Cerebellar nuclear complex (tissue), 1 donor: ENCODE measurements at places on chromosomes 2 and 18.

- DNase-seq, result no peak
These were observed 41.3 kb upstream of the ACAA2 start for GRCh38 chr18:49854681-49855080.

- DNase-seq, result no peak
These were observed 69.9 kb downstream of the RTTN start for GRCh38 chr18:70135604-70136003.

- DNase-seq, result no peak
These were observed 28.6 kb downstream of the FEZ2 start for GRCh38 chr2:36569267-36569856.

GRCh38 chr2:42819160-42819559 is 26.8 kb upstream of the HAAO start:
- no peak for DNase-seq

DNA sequence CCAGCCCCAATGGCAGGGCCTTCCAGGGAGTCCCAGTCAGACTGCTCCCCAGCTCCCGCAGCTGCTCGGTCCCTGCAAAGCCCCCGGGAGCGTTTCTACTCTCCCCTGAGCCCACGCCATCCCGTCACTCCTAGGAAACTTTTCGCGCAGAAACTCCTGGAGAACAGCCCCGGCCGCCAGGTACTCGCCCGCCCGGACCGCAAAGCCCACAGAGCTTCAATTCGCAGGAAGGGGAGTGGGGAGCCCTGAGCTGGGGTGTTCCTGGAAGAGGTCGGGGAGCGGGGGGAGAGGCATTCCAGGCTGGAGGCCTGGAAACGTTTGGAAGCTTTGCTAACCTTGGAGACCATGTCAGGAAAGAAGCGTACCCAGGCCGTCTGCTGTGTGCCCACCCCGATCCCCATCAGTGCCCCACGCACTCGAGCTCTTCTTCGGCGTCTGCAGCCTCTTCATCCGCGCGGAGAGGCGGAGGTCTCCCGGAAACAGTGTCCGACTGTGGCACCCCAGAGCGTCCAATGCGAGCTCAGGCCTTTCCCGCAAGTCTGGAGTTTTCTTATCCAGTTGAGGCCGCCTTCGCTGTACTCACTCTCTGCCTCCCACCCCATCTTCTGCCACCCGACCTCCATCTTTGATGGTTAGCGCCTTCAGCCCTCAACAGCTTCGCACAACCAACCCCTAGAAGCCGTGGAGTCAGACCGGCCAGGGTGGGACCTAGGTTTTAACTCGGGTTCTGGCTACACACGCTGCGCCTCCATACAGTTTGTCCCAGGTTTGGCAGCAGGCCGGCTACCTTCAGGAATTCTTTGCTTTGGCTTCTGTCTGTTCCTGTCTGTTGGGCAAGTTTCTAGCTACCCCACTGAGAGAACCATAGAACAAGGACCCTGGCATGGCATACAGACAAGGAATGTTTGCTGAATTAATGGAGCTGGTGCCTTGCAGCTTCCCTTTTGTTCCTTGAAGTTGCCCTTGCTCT is 3.7 kb downstream of the PCGF1 start:
- DNase-seq, result no peak

GRCh38 chr2:39816845-39817244 is 37.8 kb upstream of the THUMPD2 start:
- no peak for DNase-seq

- no peak for DNase-seq
These were observed 29.9 kb upstream of the MMADHC start for GRCh38 chr2:149617476-149617875.

GRCh38 chr2:216516730-216517350 is 18.2 kb downstream of the RPL37A start:
- DNase-seq, result no peak

DNA sequence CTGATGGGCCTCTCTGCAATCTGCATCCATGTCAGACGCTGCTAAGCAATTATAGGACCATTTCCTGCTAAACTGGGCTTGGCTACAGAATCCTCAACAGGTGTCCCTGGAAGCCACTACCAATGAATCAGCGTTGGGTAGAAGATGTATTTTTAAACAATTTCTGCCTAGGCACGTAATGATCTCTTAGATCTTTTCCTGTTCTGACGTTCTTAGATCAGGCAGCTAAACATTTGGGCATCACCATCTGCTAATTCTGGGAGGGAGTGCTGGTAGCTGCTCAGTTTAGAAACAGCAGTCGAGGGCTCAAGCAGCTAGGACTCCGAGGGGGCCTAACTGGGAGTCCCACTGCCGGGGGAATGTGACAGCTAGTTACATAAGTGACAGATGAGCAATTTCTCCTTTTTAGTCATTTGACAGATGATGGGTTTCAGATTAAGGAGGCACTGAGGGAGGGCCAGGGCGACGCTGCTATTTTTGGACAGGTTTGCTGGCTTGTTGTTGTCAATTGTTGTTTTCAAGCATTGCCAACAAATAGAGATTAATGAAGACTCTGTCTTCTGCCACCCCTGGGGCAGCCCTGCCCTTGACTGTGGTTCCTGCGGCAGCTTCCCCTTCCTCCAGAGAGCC is 92.7 kb downstream of the MRO start:
- DNase-seq, result no peak

GRCh38 chr2:204260162-204260877 is 285.0 kb upstream of the PARD3B start:
- DNase-seq, result no peak

GRCh38 chr2:200406379-200406778 is 99.9 kb downstream of the SPATS2L start:
- DNase-seq, result no peak

DNA sequence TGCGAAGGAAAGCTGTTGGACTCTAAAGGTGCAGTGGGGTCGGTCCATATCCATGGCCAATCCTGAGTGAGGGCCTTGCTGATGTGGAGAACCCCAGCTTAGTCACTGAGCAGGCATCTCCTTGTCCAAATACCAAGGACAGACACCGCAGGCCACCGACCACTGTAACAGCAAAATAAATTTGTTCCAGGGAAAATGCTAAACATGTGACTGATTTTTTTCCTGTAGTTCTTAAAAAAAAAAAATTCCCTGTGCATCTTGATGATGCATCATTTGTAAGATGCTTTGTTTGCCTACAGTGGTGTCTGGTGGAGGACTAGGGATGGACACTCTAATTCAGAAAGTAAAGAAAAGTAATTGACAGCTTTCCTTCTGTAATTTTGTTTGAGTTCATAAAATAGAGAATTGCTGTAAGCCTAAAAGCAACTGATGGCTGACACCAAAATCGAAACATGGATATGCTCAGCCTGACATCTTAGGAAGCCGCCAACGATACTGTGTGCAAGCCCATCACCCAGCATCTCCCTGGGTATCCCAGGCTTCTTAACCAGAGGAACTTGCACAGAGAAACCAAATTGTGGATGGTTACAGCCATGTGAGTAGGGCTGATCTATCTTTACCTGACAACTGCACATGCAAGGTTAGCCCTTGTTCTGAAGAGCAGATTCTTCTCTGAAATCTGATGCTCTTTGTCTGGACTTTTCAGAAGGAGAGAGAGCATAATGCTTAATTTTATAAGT is 188.6 kb downstream of the ARL4C start:
- DNase-seq, result no peak

GRCh38 chr2:203973000-203973399 is 36.4 kb downstream of the ICOS start:
- DNase-seq, result no peak

GRCh38 chr2:232493701-232494474 is 6.3 kb upstream of the ECEL1 start:
- no peak for DNase-seq

- DNase-seq, result no peak
These were observed 48.2 kb upstream of the PPM1B start for GRCh38 chr2:44120428-44120827.

DNA sequence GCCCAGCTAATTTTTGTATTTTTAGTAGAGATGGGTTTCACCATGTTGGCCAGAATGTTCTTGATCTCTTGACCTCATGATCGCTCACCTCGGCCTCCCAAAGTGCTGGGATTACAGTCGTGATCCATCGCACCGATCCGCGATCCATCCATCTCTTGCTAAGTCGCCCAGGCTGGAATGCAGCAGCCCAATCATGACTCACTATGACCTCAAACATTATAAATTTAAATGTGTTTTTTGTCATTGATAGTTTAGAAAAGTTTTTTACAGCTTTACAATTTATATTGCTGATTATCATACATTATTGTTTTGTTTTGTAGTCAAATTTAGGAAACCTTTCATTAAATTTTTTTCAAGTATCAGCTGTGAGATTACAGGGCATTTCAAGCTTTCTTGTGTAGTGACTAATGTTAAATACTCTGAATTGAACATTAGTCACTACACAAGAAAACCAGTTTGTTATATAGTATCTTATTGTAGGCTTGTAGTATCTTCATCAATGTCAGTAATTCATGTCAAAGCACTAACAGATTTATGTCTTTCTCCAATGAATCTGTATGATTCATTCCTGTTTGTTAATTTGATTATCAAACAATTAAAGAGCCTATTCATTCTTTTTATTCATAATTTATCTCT is 37.5 kb downstream of the NR4A2 start:
- no peak for DNase-seq

DNA sequence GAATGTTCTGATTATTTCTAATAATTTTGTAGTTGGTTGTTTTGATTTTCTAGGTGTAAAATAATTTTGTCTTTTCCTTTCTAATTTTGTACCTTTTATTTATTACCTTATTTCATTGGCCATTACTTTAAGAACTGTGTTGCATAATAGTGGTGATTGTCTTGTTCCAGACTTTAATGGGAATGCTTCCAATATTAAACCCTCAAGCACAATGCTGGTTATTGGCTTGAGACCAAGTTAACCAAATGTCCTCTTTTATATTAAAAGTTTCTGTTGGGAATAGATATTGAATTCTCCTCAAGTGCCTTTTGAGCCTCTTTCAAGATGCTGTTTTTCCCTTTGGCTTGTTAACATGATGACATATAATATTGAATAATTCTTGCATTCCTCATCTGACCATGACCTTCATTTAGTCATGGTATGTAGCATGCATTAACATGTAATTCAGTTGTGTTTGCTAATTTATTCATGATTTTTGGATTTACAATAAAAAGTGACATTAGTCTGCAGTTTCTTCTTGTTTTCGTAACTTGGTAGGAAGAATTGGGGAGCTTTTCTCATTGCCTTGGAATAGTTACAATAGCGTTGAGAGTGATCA is 141.7 kb downstream of the DIS3L2 start:
- no peak for DNase-seq

- DNase-seq, result no peak
These were observed 729.8 kb upstream of the SOX11 start for GRCh38 chr2:4962419-4962818.

DNA sequence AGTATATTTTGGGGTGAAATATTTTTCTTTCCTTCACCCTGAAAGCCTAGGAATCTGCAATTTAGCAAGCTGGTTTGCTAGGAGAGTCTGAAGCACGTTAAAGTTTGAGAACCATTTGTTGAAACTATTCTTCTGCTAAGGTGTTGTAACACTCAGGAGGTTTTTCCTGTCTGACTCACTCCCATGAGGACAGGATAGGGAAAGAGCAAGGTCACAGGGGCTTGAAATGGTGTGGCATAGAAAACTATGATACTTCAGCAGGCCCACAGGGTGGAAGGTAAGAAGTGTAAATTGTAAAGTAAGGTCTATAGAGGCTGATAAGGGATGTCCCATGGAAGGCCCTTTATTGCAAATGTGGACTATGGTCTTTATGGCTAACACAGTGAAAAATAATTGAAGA is 177.7 kb upstream of the ZC3H15 start:
- no peak for DNase-seq

- DNase-seq, result no peak
These were observed 12.2 kb downstream of the SCN2A start for GRCh38 chr2:165251366-165251765.

DNA sequence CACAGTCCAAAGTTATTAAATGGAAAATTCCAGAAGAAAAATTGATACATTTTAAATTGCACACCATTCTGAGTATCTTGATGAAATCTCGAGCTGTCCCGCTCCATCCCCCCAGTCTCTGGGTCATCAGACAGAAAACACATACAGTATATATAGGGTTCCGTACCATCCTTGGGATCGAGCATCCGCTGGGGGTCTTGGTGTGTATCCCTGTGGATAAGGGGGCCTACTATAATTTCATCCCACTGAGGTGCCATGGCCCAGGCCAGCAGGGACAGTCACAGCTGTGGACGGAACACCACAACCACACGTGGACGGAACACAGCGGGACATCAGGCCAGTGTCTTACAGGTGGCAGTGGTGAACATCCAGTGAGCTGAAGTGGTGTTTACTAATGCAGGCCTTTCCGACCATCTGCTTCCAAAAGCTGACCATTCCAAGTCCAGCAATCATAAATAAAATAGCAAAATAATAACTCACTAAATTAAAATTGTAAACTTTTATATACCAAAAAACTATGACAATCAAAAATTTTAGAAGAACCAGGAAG is 14.0 kb downstream of the TWIST2 start:
- DNase-seq, result no peak

GRCh38 chr2:236550290-236550689 is 19.3 kb upstream of the ACKR3 start:
- DNase-seq, result no peak

DNA sequence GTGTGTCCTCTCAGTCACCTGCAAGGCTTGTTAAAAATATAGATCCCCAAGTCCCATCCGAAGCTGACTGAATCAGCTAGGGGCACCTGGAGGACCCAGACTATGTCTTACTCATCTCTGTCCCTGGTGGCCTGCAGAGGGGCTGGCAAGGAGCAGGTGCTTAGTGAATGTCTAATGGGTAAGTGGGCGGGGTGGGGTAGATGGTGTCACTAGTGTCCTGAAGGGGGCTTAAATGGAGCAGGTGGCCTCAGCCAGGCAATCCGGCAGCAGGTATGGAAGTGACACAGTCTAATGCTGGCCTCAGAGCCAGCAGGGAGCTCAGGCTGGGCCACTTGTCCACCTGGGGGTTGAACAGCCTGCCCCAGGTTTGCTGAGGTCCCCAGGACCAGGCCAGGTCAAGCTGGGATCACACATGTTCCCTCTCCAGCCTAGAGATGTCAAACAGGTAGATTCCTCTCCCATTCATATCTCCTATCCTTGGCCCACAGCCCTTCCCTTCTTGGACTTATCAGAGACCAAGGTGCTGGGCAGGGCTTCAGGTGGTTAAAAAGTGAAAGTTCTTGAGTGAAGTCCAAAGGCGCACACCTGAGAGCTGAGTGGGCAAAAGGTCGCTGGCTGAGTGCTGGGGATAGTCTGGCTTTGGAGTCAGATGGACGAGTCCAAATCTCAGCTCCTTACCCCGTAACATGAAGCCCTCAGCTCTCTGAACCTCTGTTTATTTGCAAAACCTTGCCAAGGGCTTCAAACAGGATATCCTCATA is 1.7 kb downstream of the STEAP3 start:
- DNase-seq, result no peak

- DNase-seq, result no peak
These were observed 10.9 kb downstream of the MTERF4 start for GRCh38 chr2:241091201-241091600.

- DNase-seq, result no peak
These were observed 82.9 kb downstream of the POLR1A start for GRCh38 chr2:86022661-86023365.
